Adrenal gland (tissue), 19 donors: ENCODE measurements at places on chromosomes 13 and 19.
A peak's percentile ranks its signal among the peaks of the same experiment; 100 is the strongest.

- DNase-seq = no peak
Measured at GRCh38 chr19:11574689-11575088, 2.8 kb downstream of the ACP5 start.

DNA sequence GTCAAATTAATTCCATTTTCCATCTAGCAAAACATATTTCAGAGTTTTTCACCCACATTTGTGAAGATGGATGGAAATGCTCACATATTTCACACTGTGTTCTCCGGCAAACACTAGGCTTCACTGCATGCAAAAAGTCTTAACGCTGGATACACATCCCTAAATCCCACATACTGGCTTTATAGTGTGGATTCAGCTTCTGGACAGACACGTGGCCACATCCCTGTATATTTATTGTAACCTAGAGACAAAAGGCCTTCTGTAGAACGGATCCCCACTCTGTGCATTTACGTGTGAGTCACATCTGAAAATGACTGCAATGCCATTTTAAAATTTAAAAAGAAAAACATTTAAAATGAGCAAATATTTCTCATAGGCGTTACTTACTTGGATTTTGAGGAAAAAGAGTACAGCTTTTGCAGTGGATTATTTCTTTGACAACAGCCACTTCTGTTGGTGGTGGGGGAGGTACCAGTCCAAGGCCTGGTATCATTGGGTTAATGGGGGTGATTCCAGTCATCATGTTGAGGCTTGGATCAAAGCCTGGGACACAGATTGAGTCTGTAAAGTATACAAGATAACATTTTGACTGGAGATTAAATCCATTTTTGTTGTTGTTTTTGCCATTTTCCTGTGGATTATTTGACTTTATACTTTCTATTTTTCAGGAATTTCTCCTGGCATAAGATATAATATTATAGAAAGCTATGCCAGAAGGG lies 337.7 kb downstream of the DNAJC15 start:
- DNase-seq = no peak

- DNase-seq = no peak
Measured at GRCh38 chr13:36536546-36536945, 104.3 kb downstream of the CCNA1 start.

- no peak for DNase-seq
Measured at GRCh38 chr13:36981156-36981743, 17.9 kb downstream of the ALG5 start.

- DNase-seq = no peak
Measured at GRCh38 chr13:75224053-75224742, 257.8 kb downstream of the TBC1D4 start.

- no peak for DNase-seq
Measured at GRCh38 chr19:45553464-45553863, 31.1 kb downstream of the OPA3 start.

DNA sequence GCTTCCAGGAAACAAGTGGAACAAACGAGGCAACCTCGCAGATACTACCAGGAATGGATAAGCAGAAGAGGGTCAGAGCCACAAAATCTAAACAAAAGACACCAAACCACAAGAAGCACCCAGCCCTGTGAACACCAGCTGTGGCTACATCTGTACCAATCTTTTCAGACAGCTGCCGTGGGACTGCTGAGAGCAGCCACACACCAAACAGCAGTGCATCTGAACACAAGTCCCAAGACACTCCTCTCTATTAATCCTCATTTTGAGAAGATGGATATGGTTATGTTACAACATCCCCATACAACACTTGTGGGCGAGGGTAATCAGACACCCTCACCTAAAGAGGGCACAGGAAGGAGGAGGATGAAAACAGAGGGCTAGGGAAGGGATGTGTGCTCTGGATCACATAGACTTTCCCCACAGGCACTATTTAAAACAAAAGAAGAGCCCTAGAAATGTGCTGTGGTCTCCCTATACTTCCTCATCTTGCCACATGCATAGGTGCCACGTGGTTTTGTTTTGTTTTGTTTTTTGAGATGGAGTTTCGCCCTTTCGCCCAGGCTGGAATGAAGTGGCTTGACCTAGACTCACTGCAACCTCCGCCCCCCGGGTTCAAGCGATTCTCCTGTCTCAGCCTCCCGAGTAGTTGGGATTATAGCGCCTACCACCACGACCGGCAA lies 41.6 kb upstream of the ZNF14 start:
- DNase-seq = no peak

GRCh38 chr19:35899547-35900214 lies 659 bp downstream of the NFKBID start:
- peak; percentile 89 for DNase-seq

- DNase-seq = peak; percentile 78
Measured at GRCh38 chr19:30682999-30683536, 310.9 kb downstream of the ZNF536 start.

DNA sequence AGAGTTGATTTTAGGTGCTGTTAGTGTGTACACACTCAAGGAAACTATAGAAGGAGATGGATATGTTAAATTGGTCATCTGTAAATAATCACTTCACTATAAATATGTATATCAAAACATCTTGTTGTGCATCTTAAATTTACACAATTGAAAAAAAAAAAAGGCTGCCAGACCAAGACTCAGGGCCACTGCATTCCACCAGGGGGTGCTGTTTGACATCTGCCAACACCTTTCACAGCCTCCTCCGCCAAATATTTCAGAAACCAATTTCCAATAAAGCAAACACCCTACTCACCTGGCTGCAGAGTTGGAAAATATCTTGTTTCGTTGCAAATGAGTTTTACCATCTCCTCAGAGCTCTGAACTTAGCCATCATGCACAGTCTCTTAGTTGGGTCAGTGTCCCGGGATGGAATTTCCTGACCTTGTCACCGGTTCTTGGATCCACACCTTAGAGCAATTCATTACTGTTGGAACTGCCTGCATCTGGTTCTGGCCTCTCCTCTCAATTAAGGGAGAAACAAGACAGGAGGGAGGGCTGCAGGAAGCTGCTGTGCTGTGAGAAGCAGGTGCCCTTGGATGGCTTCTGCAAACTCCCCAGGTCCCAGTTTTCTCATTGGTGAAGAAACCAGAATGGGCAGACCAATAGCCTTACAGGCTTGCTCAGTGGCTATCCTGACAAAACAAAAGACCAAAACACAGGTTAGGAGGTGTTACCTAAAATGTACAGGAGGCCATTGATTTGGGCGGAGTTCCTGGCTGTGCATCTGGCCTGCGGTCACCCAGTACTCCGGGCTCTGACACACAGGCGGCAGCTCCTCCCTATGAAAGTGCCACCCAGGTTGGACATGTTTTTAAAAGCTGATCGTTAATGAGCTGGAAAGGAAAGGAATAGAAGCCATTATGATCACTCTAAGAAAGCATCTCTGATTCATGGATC lies 746.6 kb downstream of the UQCRFS1 start:
- DNase-seq = peak; percentile 83

GRCh38 chr19:47673426-47673825 lies 39.8 kb upstream of the EHD2 start:
- no peak for DNase-seq

- peak; percentile 20 for DNase-seq
Measured at GRCh38 chr13:23321535-23322241, 111.8 kb downstream of the SACS start.

DNA sequence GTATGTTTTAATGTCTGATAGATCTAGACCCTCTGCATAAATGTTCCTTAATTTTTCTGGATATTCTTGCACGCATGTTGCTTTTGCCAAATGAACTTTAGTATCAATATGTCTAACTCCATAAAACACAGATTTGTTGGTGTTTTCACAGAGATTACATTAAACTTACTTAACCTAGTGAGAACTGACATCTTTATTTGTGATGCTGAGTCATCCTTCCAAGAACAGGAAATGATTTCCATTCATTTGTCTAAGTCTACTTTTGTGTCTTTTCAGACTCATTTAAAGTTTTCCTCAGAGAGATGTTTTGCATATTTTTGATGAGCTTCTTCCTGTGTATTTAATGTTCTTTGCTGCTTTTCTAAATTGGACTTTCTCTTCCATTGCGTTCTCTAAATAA lies 184.0 kb downstream of the SLC7A1 start:
- no peak for DNase-seq

DNA sequence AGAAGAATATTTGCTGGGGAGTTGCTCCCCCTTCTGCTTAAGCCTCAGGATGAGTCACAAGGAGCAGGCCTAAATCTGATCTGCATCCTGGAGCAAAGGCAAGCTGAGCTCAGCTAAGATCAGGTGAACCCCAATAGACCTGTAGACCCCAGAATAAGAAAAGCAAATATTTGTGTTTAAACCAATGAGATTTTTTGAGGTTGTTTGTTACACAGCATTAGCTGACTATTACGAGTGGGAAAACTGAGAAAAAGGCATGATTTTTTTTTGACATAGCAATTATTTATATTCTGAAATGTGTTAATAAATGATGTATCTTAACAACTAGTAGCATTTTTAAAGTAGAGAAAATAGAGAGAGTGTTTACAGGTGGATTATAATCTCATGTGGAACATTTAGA lies 45.1 kb downstream of the ADGRE3 start:
- DNase-seq = no peak

DNA sequence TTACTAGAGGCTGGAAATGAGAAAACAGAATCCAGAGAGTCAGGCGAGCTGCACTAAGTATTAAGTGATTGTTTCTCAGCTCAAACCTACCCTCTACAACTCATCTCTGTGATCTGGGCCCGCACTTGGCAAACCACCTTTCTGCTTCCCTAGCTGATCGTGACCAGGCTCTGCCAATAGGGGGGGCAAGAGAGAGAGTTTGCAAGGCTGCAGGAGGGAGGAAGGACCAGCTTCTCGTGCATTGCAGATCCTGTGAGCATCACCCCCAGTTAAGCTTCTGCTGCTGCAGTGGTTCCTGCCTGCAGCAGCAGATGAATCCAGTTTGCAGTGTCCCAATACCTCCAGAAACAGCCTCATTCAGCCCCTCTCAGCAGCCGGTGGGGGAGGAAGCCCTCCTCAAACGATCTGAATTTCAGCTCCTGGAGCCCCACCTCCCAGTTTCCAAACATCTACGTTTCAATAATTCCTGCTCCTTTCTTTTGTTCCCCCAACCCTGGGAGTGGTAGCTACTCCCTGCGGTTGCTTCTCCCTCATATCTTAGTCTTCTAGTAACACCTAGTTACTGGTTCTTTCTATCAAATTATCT lies 20.0 kb downstream of the XRCC1 start:
- DNase-seq = peak; percentile 81

GRCh38 chr13:40205771-40206240 lies 460.6 kb downstream of the FOXO1 start:
- DNase-seq = no peak

DNA sequence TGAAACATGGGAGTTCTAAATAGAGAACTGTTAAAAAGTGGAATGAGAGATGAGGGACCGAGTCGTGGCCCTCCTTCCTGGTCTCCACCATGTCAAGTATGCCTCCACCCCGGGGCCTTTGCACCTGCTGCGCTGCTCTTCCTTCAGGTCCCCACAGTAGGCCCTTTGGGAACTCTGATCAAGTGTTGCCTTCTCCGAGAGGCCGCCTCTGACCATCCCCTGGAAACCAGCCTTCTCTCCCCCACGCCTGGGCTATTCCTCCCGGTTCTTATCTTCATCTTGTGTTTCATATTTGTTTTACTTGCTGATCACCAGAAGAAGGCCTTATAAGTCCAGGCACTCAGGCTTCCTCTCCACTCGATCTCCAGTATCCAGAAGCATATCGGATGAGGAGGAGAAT lies 40.0 kb downstream of the IRS2 start:
- no peak for DNase-seq

DNA sequence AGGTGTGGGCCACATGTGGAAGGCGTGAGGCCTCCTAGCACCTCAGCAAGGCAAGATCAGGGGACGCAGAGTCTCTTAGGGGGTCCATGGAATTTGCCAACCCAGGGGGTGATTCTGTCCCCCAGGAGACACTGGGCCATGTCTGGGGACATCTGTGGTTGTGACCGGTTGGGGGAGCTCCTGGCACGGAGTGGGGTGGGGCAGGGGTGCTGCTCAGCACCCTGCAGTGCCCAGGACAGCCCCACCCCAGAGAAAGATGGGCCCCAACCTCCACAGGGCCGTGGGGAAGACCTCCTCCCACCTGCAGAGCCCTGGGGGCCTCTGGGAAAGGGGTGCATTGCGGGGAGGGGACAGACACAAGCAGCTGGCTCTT lies 4.0 kb downstream of the MKNK2 start:
- no peak for DNase-seq

GRCh38 chr19:18100710-18101109 lies 3.1 kb downstream of the MAST3 start:
- no peak for DNase-seq

DNA sequence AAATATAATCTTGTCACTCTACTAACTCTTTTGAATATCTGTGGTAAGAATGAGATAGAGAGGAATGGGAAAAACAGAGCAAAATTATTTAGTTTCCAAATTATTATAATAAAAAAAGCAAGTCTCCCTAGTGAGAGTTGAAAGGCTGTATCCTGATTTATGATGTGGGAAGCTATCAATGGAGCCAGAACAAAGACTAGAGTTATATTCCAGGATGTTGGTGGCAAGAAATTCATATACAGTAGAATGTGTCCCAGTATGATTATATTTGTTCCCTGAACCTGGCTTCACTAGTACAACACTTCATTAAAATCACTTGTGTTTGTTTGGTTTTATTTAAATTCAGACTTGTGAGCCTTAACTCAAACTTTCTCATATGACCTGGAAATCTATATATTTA lies 630.3 kb downstream of the GPC5 start:
- DNase-seq = no peak

- no peak for DNase-seq
Measured at GRCh38 chr19:39918183-39918651, 16.2 kb downstream of the FCGBP start.

DNA sequence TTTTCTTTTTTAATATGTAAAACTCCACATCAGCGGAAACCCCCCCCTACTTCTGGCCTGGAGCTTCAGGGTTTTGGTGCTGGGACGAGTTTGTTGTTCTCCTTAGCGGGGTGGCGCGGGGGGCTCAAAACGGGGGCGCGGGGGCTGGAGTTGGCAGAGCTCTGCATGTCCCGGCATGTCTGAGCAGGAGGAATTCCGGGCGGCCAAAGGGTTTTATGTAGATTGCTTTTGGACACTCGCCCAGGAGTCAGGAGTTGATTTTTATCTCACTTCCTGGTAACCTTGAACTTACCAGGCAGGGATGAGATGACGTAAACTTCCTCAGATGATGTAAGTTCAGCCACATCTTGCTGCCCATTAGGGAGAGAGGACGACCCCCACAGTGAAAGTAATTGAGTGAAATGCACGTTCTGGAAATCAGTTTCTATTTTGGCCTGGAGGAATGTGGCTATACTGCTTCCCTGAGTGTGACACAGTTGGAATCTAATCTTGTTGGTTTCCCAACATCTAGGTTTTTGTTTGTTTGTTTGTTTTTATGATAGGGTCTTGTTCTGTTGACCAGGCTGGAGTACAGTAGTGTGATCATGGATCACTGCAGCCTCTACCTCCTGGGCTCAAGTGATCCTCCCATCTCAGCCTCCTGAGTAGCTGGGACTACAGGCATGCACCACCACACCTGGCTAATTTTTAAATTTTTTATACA lies 21.0 kb upstream of the GDF15 start:
- DNase-seq = peak; percentile 90

GRCh38 chr19:44869733-44870470 lies 21.2 kb upstream of the TOMM40 start:
- DNase-seq = no peak

- no peak for DNase-seq
Measured at GRCh38 chr13:109333893-109334651, 452.3 kb downstream of the IRS2 start.

- DNase-seq = no peak
Measured at GRCh38 chr19:29478578-29479565, 46.9 kb upstream of the VSTM2B start.

GRCh38 chr13:107376341-107377125 lies 808.6 kb upstream of the ARGLU1 start:
- no peak for DNase-seq

GRCh38 chr19:13429563-13429962 lies 76.7 kb downstream of the CACNA1A start:
- no peak for DNase-seq
